Activated naive CD8-positive, alpha-beta T cell treated with anti-CD3 and anti-CD28 coated beads for 36 hours (primary cell): ENCODE measurements at places on chromosomes 5 and 9.

DNA sequence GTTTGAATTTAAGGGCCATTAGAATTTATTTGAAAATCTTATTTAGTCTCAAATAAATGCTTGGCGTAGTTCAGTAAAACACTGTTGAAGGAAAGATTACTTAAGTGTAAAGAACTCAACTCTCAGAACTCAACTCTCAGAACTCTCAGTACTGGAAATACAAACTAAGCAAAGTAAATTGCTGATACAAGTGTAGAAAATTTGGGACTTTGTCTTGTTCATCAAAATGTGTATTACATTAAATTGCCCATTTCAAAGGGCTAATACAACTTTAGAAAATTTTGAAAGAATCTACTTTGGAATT, 99.4 kb downstream of the CSNK1G3 start:
- DNase-seq: no peak

- no peak for DNase-seq
Measured at GRCh38 chr5:174654442-174654841, 69.9 kb upstream of the MSX2 start.

DNA sequence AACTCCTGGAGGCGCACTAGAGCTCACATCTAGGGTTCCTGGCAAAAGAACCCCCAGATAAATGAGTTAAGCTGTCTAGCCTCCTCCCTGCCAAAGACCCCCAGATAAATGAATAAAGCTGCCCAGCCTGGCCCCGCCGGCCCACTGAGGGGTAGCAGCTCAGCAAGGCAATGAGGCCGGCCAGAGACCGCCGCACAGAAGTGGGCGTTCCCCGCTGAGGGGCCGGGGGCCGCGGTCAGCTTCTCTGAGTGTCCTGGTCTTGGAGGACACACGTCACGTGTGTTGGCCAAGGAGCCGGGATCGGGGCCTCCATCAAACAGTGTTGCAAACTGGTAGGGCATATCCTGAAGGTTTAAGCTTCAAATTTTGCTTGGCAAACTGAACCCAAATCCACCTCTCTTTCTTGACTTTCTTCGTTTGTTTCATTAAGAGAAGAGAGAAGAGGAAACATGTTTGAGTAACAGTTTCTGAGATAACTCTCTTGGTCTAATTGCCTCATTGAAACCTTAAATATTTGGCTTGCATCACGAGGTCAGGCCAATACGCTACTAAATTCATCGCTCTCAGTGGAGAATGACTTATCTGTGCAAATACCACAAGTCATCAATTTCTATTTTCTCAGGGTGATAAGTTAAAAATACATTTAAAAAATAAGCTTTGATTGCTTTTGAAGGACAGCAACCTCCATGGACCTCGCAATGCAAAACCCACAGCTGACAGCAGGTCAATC, 11.7 kb upstream of the SLC12A7 start:
- DNase-seq: no peak

- no peak for DNase-seq
Measured at GRCh38 chr9:14043483-14043882, 270.5 kb downstream of the NFIB start.

DNA sequence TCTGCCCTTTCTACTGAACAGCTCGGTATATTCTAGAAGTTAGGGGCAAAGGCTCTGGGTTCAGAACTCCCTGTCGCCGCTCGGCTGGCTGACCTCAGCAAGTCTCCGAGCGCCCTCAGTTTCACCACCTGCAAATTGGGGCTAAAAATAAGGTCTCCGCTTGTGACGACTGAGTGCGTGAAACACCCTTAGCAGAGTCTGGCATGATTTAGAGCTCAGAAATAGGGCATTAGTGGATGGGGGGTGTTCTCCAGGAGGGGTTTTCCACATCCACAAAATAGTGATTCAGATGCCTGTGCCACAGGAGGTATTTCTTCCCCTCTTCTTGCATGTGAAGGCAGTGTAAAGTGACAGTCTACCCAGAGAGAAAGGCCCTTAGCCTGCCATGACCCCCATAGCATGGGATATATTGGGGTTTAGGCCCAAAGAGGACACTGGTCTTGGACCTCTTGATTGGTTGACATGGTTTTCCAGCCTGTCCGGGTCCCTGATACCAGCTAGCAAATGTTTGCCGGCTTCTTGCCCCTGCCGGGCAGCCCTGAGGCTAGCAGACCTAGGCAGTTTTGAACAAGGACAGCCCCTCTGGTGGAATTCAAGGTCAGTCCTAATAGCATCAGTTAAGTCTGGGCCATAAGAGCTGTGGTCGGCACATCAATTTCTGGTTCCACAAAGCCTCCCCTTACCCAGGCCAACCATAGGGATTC, 1.4 kb downstream of the ERGIC1 start:
- no peak for DNase-seq

- no peak for DNase-seq
Measured at GRCh38 chr9:86801246-86801645, 146.1 kb downstream of the GAS1 start.

- no peak for DNase-seq
Measured at GRCh38 chr5:121572061-121572460, 279.6 kb upstream of the FTMT start.

GRCh38 chr9:105138306-105138801, 106.1 kb upstream of the SLC44A1 start:
- no peak for DNase-seq

- no peak for DNase-seq
Measured at GRCh38 chr5:140258016-140258415, 44.9 kb downstream of the PFDN1 start.

DNA sequence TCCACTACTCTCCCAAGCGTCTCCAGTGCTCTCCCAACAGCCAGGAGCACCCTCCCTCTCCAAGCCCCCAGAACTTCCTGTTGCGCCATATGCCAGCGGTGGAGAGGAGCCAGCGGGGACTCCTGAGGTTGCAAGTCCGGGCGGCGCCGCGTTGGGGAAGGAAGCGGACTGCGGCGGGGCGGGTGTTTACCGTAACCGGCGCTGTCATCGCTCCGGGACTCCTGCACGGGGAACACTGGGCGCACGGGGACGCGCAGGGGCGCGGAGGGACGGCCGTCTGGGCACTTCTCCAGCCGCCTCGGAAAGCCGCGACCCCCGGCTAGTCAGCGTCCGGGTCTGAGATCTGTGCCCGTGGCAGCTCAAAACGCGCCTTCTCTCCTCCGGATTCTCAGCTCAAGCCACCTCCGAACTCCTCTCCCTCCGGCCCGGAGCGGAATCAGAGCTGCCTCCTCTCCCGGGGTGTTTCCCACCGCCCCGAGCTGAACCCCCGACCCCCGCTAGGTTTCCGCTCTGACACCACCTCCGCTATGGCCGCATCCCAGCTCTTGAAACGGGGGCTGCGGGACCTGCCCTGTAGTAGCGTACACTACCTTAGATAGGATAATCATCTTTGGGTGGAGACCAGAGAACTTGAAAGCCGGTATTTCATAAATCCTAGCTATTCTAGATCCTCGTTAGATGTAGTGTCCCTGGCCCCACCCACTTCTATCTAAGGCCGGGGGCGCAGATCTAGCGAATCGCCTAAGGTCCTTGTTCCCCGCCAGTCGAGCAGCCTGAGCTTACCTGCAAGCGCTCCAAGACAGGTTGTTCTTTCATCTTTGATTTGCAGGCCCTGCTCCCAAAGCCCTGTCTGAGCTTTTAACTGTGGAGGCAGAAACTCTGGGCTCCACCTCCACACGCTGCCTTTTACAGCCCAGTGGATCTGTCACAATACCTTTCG, at the start of gene TRPM6:
Gene TRPM6 (minus strand): TSS at position 881 of the 940 bp plus-strand sequence. CDS start 65 bp downstream, at position 816.
- peak; percentile 28 for DNase-seq
